ENCODE measurements at places on chromosomes 12 and 14. TPM values are rescaled to one million over a fixed set of nuclear protein-coding genes. Genes with fewer than 3 reads are reported as not detected.

The NKX2-1 gene
- not detected for total RNA-seq

The PIK3C2G gene
- total RNA-seq: not detected

The RTN1 gene
- total RNA-seq: under 0.01 TPM

The NTF3 gene
- 2.2 TPM for total RNA-seq

The ENO2 gene
- total RNA-seq: 10.4 TPM

The RIPK3 gene
- total RNA-seq: 0.84 TPM

The GRIN2B gene
- not detected for total RNA-seq

The TROAP gene
- 40.1 TPM for total RNA-seq

The KRT83 gene
- total RNA-seq: not detected

The FAM222A gene
- total RNA-seq: 0.15 TPM

Data from bronchus fibroblast of lung (primary cell).